Naive thymus-derived CD4-positive, alpha-beta T cell (primary cell): ENCODE measurements at places on chromosomes 5 and 9. TPM values are rescaled to one million over a fixed set of nuclear protein-coding genes. Genes with fewer than 3 reads are reported as not detected.

CENPH gene
- 10.5 TPM for polyA plus RNA-seq

DNA sequence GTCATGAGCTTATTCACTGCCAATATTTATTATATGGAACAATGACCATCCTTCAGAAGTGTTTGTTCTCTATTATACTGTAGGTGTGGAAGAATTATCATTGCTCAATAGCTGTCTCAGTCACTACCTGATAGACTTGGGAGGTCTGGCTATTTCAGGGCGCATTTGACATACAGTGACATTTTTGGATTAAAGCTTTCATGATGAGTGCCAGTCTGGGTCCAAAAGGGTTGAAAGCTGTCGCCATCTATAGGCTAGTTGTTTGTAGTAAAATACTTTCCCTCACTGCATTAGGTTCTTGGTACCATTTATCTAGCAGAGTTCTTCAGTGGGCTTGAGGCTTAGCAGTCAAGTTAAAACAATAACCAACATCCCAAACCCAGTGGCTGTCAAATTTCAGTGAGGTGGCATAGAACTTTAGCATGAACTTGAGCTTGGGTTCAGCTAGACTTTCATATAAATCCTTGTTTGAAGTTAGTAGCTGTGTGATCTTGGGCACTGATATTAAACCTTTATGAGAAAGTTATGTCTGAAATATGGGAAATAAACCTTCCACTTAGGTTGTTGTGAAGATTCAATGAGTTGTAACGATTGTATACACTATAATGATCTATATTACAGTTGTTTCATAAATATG lies 110.5 kb upstream of the CDKN2B start:
- no peaks in the 10 kb centered on the region for H3K4me1 ChIP-seq
- H3K36me3 ChIP-seq, result no peaks in the 10 kb centered on the region
- H3K4me3 ChIP-seq, result no peak overlapping the region
- no peak for DNase-seq

DNA sequence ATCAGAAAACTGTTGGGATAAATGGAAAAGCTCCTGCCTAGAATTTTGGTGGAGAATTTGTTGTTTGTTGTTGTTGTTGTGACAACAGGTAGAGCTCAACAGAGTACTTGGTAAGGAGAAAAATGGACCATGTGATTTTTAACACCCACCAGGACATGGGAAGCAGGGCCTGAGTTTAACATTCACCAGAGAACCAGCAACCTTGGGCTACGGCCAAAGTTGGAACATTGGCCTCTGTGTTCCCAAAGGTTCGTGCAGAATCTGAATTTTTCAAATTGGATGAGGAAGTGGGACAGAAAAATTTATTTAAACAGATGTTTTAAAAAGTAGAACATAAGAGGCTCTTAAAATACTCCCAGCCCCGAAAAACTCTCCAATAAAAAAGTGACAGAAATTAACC lies 127.0 kb downstream of the GNA14 start:
- DNase-seq, result no peak
- H3K4me3 ChIP-seq, result no peak overlapping the region
- H3K4me1 ChIP-seq, result no peaks in the 10 kb centered on the region
- no peak overlapping the region for H3K27ac ChIP-seq

GRCh38 chr9:129570450-129571297 lies 50.2 kb downstream of the C9orf50 start:
- no peaks in the 10 kb centered on the region for H3K36me3 ChIP-seq
- no peak overlapping the region for H3K4me3 ChIP-seq
- peaks cover 8% of the 10 kb centered on the region for H3K4me1 ChIP-seq
- no peak for DNase-seq
- H3K27ac ChIP-seq, result no peak overlapping the region
